ENCODE measurements at places on chromosomes 12 and 14.

- DNase-seq: peak; percentile 2
Measured at GRCh38 chr12:104632724-104633201, 176.0 kb downstream of the CHST11 start.

DNA sequence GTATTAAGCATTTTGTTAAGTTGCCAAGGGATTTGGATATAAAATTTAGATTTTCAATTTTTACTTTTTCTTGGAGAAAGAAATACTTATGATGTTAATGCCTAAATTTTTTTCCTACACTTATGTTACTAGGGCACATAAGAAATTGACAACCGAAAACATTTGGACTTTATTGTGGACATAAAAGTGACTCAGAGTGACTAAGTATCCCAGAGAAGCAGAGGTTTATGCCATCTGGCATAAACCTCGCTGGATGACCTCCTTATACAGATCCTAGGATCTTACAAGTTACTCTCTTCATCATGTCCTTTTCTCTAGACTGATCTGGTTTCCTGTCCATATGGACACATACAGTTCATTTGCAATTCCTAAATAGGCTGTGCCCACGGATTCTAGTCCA, 89.8 kb downstream of the RERG start:
- DNase-seq: no peak

DNA sequence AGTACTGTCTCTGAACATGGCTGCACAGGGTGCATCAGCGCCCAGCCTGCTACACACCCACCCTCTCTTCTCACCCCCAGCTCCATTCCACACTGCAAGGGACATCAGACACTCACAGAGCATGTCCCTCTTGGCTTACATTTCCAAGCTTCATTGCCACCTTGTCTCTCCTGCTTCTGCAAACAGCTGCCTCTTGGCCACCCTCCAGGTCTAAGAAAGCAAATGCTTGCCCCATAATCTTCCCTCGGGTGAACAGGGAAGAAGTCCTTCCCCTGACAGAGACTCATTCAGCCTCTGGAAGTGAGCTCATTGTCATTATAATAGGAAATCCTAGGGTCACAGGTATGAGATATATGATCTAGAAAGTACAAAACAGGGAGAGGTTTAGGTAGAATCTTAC, 505.2 kb downstream of the RMST start:
- no peak for DNase-seq

DNA sequence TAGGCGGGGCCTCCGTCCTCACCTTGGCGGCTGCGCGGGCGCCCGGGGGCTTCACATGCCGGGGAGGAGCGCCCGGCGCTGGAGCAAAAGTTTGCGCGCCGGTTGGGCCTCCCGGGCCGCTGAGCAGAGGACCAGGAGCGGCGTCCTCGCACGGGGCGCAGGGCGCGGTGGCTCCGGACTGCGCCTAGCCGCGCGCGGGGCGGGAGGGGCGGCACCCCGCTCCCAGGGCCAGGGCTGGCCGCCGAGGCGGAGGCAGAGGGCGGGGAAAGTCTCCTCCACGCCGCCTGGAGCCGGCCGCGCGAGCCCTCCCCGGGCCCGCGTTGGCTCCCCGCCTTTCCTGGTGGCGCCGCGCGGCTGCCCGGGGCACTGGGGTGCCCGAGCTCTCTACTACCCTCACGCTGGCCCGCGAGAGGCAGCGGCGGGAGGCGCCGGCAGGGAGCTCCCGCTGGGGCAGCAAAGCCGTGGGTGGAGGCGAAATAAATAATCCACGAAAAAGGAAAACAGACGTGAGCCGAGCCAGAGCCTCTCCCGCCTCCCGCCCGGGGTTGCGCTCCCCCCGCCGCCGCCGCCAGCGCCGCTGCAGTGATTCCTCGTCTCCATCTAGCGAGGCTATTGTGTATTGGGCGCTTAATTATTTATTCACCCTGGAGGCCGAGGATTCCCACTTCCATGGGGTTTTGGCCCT, 400 bp upstream of the PRIMA1 start:
- DNase-seq: no peak

DNA sequence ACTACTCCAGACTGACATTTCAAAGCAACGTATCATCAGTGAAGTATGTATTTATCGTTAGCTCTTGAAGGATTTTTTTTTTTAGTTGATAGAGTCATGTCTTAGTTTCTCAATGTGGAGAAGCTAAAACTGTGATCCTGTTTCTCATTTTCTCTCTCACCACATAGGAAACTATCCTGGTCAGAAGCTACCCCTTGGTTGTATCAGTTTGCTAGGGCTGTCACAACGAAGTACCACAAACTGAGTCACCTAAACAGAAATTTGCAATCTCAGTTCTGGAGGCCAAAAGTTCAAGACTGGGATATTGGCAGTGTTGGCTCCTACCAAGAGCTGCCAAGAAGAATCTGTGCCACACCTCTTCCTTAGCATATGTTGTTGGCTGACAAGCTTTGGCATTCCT, 369.1 kb downstream of the RGS6 start:
- no peak for DNase-seq

DNA sequence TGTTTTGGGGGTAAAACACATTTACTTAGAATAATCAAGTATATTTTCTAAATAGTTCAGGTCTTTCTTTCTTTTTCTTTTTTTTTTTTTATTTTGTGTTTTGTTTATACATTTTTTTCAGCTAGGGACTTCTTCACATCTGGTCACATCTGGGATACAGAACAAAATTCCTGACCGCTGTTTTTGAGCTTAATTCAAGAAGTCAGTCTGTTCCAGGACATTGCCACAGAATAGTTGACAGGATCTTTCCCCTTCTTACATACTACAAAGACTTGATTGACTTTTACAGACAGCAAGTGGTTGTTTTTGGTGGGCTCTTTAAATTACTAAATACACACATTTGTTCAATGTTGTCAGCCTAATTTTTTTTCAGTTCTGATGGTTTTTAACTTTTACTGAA, 41.8 kb upstream of the DCN start:
- DNase-seq: no peak

DNA sequence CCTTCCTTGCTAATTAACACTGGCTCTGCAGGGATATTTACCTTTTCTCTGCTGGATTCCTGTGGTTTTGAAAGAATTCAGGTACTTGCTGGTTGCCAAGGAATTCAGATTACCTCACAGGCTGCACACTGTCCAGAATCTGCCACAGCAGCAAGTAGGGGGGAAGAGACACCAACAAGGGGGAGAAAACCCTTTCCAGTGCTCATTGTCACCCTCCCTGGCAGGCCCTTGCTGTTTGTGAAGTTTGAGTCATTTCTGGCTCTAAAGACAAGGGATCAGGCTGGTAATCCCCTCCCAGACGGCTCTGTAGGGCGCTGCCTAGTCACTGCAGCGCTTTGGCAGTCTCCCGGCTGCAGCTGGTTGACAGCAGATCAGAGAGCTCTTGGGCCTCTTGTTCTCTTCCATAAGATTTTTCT, 50.8 kb downstream of the TTLL5 start:
- no peak for DNase-seq

GRCh38 chr12:130955238-130955816, 1.6 kb downstream of the ADGRD1 start:
- no peak for DNase-seq

DNA sequence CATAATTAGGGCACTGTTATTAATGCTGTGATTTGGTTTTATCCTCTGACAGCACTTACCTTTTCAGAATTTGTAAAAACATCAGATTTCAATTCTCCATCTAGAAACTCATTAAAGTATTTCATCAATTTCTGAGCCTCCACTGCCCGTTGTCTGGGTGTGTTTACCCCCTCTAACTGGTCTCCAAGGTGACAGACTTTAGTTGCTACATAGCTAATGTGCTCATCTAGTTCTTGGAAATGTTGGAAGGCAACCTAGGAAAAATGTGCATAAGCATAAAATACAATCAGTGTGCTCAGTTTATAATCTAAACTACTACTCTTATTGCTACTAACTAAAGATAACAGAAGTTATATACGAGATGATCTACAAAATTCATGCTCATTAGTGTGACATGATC, 24.6 kb downstream of the EXOC5 start:
- no peak for DNase-seq

GRCh38 chr12:53942467-53942997, 3.9 kb downstream of the HOXC13 start:
- DNase-seq: no peak

DNA sequence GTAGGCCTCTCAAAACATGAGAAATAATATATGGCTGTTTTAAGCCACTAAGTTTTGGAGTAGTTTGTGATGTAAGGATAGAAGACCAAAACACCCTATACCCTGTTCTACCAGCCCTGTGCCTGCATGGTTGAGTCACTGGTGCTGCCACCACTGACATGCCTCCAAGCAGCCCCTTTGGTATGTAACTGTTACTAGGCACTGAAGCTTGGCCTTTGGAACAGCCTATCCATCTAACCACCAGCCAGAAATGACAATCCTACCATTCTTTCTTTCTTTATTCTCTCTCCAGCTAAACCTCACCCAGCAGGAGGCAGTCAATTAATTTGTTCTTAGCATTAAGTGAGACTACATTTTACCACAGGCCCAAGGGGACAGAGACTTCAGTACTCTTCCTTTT, 240.3 kb downstream of the MSRB3 start:
- DNase-seq: no peak

- no peak for DNase-seq
Measured at GRCh38 chr12:65634061-65634460, 190.2 kb upstream of the HMGA2 start.

DNA sequence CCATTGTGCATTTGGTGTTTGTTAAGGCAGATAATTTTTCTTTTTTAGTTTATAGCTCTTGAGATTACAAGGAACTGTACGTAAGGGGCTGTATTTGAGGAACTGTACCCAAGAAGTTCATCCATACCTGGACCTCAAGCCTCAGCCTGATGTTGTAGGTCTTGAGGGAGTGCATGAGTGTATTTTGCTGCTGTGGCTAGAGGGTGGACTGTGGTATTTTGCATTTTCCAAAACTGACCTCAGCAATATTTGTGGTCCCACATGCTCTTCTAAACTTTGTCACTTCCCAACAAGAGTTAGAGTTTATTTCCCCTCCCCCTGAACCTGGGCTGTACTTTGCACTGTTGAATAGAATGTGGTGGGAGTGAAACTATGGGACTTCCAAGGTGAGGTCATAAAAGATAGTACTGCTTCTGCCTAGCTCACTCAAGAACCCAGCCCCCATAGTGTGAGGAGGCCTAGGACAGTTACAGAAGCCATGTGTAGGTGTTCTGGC, 42.2 kb upstream of the FBXO33 start:
- DNase-seq: no peak

DNA sequence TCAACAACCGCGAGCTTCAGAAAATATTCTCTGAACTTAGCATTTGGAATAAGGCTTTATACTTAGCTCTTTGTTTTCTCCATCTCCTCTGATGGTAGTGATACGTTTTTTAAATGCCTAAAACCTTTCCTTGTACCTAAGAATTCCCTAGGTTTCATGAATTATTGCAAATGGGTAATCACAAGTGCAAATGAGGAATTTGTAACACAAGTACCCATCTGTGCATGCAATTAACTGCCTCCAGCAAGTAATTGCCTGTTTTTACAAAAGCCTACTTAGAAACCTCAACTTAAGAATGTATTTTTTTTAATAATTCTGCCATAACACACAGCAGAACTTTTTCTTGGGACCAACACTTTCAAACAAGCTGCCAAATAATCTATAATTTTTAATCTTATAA, 149.2 kb downstream of the PHLDA1 start:
- no peak for DNase-seq

DNA sequence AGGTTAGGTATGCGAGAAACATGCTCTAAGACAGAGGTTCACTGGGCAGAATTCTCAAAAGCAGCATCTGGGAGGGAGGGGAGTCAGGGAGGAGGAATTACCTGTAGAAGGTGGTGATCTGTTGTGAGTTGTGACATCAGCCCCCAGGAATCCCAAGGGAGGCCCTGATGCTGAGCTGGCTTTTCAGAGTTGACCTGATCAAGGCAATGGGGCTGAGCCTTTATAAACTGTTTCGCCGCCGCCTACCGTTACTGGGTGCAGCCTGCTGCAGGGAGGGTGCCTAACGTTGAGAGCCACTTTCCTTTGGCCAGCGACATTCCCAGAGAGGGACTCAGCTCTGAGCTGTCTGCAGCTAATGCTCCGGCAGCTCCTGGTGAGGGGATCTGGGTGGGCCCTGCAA, 257.9 kb upstream of the TMEM132C start:
- no peak for DNase-seq

GRCh38 chr14:50000380-50001150, 107.7 kb downstream of the ARF6 start:
- DNase-seq: peak; percentile 81

GRCh38 chr12:70417121-70417520, 51.0 kb downstream of the KCNMB4 start:
- DNase-seq: no peak

- DNase-seq: no peak
Measured at GRCh38 chr12:66516561-66516960, 162.3 kb downstream of the GRIP1 start.

DNA sequence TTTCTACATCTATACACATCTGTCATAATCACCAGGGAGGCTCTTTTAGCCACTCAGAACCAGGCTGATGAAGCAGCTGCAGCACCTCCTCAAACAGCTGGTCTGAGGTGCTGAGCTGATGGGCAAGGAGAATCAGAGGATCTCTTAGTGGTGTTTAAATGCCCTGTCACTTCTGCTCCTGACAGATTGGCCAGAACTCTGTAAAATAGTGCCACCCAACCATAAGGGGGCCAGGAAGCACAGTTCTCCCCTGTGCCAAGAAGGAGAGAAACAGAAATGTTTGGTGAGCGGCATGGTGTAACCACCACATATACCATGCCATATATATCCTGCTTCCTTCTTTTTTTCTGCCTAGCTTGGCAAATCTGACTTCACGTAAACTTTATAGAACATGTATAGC, 12.8 kb downstream of the SOCS2 start:
- DNase-seq: no peak

- no peak for DNase-seq
Measured at GRCh38 chr14:30450631-30451545, 108.1 kb upstream of the G2E3 start.

DNA sequence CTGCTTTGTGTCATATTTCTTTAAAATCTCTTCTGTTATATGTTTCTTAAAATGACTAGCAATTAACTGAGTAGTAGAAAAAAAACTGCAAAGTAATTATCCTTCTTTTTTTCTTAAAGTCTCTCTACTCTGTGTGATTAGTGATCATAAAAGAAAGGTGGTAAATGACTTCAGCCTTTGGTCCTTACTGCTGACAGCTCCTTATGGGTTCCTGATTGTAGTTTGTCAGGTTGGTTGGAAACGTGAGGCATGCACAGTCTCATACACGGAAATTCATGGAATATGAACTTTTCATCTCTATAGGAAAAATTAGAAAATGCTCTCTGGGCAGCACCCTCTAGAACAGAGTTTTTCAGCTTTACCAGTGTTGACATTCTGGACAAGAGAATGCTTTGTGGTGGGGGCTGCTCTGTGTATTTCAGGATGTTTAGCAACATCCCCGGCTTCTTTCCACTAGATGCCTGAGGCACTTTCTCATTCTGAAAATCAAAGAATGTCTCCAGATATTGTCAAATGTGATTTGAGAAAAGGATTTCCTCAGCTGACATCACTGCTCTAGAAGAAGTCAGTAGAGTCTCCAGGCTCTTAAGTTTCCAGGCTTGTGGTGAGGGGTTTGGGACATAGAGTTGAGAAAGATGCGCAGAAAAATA, 121.0 kb downstream of the PIK3C2G start:
- no peak for DNase-seq

DNA sequence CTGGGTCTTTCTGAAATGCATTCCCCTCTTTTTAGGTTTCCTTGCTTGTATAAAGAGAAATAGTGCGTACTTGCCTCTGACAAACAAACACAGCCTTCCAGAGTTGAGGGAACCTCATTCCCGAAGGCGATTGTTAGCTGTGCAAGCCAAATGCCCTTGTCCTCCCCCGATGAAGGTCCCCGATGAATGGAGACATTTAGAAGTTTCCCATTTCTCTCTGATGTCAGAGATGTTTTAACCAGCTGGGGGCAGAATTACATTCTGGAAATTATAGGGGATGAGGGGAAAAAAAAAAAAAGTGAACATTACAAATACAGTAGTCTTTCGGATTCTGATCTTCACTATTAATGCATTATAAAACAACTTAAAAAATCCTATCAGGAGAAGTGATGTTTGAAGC, 366.8 kb downstream of the VRK1 start:
- DNase-seq: no peak
